ENCODE measurements at places on chromosomes 5 and 9.
A peak's percentile ranks its signal among the peaks of the same experiment; 100 is the strongest.

DNA sequence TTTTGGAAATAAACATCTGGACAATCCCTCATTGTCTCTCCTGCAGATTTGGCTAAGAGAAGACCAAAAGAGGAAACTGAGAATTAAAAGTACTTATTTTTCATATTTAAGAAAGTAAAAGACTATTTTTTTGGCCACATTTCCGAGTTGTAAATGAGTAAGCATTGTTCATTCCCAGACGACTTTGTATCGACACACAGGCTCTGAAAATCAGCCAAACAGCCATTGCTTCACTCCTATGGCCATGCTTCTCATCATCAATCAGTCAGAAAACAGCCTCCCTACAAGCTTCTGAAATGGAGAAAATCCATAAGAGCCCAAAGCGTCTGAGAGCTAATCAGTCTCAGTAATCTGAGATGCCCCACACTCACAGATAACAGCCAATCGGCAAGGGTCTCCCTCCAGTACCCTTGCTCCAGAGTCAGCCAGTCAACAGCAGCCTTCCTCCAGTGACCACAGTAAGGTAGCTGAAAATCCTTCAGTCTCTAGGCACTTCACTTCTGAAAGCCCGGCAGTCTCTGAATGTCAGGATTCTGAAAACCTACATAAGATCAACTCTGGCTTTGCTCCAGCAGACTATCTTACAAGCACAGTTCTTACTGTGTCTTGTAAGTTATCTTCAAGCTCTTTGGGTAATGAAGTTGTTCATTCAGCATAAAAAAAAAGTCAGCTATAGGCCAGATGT, 30.9 kb downstream of the CDO1 start:
- DNase-seq, result no peak

GRCh38 chr5:154850255-154851062, at the start of gene FAXDC2:
TSS of gene FAXDC2 (minus strand) at chr5:154850603. CDS start at chr5:154838178, 12,425 bp downstream.
- DNase-seq, result peak; percentile 69

DNA sequence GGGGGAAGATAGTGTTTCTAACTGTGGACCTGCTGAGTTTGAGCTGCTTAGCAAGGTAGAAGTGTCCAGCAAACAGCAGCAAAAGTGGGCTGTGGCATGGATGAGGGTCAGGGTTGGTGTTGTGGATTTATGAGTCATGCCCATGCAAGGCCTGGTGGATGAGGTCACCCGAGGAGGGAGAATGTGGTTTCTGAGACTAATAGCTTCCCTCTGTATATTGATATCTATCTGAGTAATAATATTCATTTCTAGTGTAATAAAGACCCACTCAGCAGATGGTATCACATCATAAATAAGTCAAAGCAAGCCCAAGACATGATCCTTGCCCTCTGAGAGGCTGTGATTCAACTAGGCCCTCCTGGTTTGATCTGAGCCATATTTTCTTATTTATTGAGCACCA, 597.8 kb upstream of the CLINT1 start:
- peak; percentile 88 for DNase-seq

DNA sequence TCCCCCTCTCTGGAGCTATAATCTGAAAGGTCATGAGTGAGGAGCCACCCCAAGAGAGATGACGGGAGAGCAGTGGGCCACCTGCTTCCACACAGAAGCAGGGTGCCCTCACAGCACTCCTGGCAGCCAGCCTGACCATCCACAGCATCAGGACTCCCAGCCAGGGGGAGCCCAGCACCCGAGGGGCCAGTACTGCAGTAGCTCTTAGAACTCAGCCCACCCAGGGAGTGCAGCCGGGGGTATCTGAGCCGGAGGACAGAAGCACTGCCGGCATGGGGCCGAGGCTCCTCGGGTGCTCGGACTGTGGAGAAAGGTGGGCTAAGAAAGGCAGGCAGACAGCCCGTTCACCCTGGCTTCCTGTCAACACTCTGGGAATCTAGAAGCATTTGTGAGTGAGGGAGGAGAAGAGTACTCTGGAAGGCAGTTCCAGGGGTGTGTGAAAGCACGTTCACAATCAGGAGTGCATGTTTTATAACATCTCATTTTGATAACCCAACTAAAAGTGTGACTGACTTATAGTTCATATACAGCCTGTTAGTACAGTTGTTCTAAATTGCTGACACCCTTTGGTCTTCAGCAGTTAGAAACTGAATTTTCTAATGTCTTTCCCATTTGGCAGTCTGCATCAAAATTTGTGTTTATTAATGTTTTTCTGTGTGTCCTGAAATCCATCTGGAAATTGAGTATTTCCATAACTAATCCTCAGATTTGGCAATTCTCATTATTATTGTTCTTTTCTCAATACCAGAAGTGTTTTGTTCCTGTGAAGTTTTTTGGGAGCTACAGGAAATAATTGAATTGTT, 25.9 kb upstream of the ASPN start:
- DNase-seq, result no peak

- DNase-seq, result no peak
Observed at GRCh38 chr9:35568196-35568595, 36.9 kb upstream of the TESK1 start.

DNA sequence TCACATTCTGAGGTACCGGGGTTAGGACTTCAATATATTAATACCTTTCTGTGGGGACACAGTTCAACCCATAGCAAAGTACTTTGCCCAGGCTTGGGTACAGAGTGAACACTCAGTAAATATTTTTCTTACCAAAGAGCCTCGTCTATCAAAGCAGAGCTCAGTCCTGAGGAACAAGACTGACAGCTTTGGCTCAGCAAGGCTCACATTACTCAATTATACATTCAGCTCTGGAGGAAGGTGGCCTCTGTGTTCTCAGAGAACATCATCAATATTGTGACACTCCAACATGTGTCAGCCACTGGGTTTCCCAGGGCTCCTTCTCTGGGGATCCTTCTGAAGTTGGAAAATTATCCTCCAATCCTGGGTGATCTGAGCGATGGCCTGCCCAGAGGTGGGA, 186.4 kb downstream of the NMUR2 start:
- DNase-seq, result no peak

DNA sequence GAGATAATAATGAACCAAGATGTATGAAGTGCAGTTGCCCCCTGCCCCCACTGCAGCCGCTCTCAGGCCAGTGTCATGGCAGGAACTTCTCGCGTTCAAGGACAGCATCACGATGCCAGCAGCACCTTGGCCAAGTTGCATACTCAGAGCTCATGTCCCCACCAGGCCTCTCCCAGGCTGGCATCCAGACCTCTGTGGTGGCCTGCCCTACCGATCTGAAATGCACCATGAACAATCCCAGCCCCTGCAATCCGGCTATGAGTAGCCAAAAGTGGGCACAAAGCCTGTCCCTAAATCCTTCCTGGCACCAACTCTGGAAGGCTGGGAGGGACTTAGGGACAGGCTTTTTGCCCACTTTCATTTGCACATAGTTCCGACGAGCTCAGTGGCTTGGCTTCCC, 140.9 kb downstream of the PAX5 start:
- no peak for DNase-seq

GRCh38 chr9:100555471-100555870, 22.4 kb upstream of the CAVIN4 start:
- DNase-seq, result no peak

- peak; percentile 31 for DNase-seq
Observed at GRCh38 chr5:108148715-108149139, 233.2 kb downstream of the FBXL17 start.

- peak; percentile 36 for DNase-seq
Observed at GRCh38 chr9:85900504-85901201, 40.3 kb upstream of the NAA35 start.

DNA sequence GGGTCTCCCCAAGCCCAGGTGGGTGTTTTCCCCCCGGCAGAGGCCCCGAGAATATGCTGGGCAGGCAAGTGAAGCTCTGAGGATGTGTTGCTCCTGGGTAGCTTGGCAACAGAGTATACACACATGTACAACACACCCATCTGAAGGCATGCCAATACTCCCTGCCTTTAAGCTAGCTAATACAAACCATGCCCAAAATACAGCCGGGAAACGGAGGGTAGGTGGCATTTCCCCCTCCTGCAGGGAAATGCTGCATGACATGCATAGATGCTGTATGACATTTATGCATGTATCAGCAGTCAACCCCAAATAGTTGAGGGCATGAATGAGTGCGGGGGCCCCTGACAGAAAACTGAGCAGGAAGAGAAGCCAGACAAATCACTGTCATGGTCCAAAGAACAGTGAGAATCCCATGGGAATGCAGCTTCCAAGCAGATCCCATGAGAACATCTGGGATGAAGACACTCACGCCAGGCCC, 614.1 kb downstream of the EBF1 start:
- DNase-seq, result peak; percentile 38

- no peak for DNase-seq
Observed at GRCh38 chr9:125468646-125469045, 207.0 kb downstream of the GAPVD1 start.

DNA sequence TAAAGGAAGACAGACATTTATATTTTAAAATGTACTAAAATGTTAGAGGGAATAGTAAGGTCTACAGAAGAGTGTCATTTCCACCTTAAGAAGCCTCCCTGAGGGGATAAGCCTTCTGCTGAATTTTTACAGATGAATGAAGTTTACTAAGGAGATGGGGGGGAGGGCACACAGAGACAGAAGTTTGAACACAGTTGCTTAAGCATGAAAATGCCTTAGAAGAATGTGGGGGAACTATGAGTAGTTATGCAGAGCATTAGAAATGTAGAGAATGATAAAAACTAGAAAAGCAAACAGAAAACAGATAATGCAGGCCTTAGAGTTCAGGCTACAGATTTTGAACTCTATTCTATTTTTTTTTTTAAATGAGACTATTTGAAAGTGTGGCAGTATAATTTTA, 232.2 kb upstream of the VLDLR start:
- DNase-seq, result peak; percentile 18

- peak; percentile 6 for DNase-seq
Observed at GRCh38 chr5:97181856-97182545, 1.0 kb downstream of the RIOK2 start.

All from renal cortical epithelial cell (primary cell).